ENCODE measurements at places on chromosomes 5 and 9.

DNA sequence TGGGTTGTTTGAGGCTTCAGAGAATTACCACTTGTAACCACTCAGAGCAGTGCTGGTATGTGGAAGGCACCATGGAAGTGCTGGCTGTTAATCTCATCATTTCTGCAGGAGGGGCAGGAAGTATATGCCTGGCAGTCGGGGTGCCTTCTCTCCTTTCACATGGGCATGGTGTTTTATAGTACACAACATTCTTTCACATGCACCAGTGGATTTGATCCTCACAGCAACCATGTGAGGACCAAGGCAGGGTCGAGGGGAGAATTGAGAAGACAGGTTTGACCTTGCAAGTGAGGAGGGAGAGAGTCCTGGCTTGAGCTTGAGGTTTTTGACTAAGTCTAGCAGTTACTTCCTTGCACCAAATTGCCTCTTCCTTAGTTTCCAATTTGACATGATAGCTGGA is 38.0 kb upstream of the TRPC7 start:
- DNase-seq: no peak

DNA sequence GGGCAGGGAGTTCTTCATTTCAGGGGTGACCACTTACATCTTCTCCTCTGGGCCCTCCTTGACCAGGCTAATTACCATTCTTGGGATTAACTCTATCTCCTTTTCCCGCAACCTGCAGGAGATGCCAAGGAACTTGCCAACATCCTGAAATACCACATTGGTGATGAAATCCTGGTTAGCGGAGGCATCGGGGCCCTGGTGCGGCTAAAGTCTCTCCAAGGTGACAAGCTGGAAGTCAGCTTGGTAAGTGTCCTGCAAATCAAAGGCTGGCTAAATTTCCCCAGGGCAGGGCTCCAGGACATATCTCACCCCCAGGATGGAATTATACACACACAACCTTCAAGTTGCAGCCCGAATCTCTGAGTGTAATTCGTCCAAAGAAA is 30.2 kb downstream of the TGFBI start:
- DNase-seq: no peak

GRCh38 chr5:180104168-180104530 is 32.6 kb upstream of the RNF130 start:
- DNase-seq: no peak

GRCh38 chr5:145446412-145446811 is 388.7 kb downstream of the PRELID2 start:
- no peak for DNase-seq

GRCh38 chr9:94779031-94779430 is 52.5 kb downstream of the AOPEP start:
- DNase-seq: peak; percentile 25

GRCh38 chr9:16794871-16795639 is 75.4 kb downstream of the BNC2 start:
- DNase-seq: no peak

GRCh38 chr5:72203251-72203845 is 96.1 kb downstream of the MAP1B start:
- no peak for DNase-seq

DNA sequence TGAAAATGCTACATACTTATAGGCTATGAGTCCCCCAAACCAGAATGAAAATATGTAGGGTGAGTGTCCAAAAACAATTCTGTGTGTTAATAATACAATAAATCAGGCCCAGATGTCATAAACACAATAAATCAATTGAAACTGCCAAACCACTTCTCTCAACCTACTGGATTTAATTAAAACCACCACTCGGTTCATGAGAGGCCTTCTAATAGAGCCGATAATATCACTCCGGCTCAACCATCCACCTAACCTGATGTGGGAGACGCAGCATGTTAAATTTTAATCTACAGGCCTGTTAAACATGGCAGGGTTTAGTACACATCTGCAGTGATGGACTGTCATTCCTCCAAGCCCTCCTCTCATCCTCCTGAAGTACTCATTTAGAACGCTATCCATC is 734.5 kb upstream of the ZNF608 start:
- DNase-seq: no peak

GRCh38 chr5:132064738-132065331 is 4.4 kb downstream of the IL3 start:
- peak; percentile 25 for DNase-seq

DNA sequence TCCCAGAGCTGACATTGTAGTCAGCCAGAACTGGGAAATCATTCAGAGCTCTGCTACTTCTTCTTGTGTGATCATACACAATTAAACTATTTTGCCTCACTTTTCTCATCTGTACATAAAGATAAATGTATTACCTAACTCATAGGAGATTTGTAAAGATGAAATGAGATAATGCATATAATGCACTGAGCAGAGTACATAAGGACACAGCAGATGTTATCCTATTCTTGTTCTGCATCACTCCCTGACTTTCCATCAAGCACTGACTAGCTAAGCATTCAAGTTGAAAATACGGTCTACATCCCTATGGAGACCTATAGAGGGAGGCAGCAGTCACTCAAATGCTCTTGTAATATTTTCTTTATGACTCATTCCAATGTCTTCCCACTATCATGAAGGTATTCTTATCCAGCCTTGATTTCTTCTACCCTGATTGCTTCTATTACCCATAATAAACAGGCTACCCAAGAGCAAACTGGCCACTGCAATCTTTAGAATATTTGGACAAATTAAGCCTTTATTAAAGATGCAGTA is 16.3 kb upstream of the PRR16 start:
- DNase-seq: no peak

GRCh38 chr5:137136991-137137632 is 362.0 kb downstream of the SPOCK1 start:
- peak; percentile 17 for DNase-seq

DNA sequence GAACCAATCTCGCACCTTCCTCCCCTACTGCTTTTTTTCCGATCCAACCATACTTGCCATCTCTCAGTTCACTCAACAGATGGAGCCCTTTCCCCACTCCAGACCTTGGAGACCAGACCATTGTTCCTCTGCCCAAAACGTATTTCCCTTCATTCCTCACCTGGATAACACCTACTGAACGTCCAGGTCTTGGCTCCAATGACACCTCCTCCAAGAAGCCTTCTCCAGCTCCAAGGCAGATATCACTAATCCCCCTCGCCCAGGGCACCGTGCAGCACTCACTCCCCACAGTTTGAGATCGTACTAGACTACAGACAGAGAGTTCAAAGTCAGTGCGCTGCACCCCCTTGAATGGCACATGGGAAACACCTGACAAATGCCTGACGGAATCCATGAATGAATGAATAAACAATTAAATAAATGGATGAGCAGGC is 47.1 kb upstream of the AKNA start:
- peak; percentile 69 for DNase-seq

GRCh38 chr9:87657190-87657589 is 68.7 kb upstream of the CTSL start:
- no peak for DNase-seq

DNA sequence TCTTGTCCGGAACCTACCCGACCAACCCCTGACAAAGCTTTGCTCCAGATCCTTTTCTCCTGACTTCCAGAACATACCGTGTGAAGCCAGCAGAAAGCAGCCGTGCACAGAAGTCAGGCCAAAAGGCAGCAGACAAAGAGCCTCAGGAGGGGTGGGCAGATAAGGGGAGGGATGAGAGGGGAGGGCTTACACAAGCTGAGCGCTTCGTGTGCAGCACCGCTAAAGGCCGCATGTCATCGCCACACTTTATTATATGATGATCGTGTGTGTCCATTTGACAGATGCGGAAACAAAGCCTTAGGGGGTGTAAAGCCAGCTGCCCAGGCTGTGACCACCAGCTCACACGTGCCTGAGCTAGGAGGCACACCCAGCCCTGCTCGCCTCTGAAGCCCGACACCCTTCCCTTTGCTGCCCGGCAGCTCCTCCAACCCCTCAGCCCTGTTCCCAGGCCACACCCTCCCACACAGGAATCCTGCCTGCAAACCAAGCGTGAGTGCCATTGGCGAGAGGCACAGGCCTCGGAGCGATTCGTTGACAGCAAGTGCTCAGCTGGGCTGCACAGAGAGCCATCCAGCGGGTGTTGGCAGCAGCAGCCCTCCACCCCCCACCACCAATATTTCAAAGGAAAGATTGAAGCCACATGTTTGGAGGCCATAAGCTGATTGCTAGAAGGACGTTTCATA is 170.5 kb upstream of the SMIM23 start:
- no peak for DNase-seq

GRCh38 chr5:41195228-41195627 is 18.1 kb downstream of the C6 start:
- no peak for DNase-seq

GRCh38 chr5:104015765-104016164 is 453.2 kb upstream of the NUDT12 start:
- DNase-seq: no peak

DNA sequence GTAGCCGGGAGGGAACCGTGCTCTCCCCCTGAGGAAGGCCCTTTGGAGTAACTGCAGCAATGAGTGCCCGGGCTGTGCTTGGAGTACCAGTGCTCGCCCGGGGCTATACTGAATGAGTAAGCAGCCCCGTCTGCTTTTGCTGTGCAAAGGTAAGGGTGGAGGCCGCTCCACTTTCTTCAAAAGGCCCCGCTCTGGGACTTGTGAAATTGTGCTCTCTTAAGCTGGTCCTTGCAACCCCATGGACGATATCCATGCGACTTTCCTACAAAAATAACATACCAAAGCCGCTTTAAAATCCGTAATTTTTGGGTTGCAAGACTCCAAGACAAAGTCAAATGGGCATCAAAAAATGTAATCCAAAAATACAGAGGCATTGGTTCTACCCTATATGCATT is 578 bp upstream of the TNFAIP8 start:
- no peak for DNase-seq

DNA sequence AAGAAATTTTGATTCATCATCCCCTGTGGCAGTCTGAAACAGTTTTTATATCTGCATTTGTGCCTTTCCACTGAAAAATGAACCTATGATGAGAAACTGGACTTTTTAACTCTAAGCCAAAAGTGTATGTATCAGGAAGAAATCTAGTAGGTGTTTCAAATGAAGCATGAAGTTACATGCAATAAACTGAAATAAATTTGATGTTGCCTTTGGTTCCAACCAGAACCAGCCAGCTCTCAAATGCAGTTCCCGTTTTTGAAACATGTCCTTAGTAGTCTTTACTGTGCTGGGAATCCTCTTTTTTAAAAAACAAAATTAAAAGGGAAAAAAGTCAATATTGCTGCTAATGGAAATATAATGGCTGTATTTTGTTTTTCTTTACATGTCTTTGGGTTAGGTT is 43.9 kb downstream of the HACD4 start:
- no peak for DNase-seq

GRCh38 chr5:160420331-160420610 is 1.4 kb upstream of the PTTG1 start:
- no peak for DNase-seq

- DNase-seq: no peak
Measured at GRCh38 chr9:96487949-96488348, 38.0 kb downstream of the HABP4 start.

DNA sequence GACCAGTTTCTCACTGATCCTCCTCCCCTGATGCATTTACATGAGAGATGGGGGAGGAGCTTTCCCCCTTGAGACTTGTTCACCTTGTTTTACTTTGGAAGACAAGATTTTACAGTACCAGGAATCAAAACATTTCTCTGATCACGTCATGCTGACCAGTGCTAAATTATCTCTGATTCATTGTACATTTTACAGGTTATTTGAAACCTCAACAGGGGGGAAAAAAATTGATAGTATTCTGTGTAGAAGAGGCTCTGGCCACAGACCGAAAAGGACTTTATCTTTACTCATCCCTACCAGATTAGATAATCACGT is 133.9 kb downstream of the GRIA1 start:
- no peak for DNase-seq

DNA sequence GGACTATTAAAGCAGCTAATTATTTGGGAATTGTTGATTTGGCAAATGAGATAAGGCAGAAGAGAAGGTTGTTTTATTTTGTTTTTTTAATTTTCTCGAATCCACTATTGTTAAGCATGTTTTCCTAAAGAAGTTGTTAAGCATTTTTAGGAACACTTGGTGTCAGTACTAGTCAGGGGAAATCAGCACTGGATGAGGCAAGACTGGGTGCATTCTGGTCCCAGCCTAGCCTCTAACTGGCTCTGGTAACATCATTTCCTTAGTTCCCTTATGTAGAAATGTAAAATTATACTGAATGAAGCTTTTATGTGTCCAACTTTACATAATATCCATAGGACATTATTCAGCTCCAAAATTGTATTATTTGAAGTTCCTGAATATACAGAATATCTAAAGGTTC is 196.1 kb downstream of the PCSK5 start:
- DNase-seq: no peak

DNA sequence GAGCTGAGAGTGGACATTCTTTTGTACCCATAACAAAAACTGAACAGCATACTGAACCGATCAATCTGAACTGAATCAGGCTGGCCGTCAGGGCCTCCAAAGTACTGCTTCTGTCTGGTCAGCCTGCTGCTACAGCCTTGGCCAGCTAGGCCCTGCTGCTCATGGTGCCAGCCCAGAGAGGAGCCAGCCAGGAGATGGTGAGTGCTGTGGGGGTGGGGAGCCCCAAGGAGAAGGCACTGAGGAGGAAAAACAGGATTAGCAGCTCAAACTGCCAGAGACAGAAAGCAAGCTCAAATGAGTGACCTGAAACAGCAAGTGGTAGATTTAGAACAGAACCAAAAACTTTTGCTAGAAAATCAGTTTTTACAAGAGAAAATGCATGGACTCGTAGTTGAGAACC is 23.9 kb downstream of the SRP19 start:
- DNase-seq: no peak
